Testis (tissue), 5 donors: ENCODE measurements at places on chromosomes 12 and 14. TPM values are rescaled to one million over a fixed set of nuclear protein-coding genes. Genes with fewer than 3 reads are reported as not detected.

DNA sequence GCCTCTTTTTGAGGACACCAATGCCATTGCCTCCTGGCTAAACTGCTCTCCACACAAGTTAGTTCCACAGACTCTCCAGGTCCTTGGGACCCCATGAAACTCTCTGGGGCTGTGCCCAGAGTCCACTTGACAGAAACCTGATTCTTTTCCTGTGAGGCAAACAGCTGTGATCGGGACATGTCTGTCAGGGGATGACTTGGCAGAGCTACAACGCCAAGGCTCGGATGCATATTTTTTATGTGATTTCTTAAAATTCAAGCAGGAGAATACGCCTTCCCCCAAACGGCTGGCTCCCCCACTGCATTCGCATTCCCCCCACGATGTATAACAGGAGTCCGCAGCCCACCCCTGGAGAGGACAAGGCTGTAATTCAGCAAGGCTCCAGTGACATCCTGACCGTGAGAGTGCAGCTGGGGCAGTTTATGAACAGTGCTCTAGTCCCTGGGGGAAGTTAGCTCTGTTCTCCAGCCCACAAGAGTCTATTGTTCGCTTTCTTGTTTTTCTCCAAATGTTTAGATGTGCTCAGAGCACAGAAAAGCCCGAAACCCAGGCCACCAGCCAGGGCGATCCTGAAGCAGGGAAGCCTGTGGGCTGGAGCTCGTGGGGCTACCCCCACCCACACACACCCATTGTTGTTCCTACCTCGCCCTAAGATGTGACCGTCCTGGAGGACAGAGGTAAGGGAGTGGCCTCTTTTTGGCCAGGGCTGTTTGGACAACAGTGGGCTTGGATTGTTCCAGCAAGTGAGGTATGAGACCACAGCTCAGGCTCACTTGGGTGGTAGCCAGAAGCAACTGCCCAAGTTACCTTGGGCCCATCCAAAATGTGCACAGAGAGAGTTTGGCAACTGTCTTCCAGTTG is 159.5 kb downstream of the ZFP36L1 start:
- DNase-seq, result no peak

DNA sequence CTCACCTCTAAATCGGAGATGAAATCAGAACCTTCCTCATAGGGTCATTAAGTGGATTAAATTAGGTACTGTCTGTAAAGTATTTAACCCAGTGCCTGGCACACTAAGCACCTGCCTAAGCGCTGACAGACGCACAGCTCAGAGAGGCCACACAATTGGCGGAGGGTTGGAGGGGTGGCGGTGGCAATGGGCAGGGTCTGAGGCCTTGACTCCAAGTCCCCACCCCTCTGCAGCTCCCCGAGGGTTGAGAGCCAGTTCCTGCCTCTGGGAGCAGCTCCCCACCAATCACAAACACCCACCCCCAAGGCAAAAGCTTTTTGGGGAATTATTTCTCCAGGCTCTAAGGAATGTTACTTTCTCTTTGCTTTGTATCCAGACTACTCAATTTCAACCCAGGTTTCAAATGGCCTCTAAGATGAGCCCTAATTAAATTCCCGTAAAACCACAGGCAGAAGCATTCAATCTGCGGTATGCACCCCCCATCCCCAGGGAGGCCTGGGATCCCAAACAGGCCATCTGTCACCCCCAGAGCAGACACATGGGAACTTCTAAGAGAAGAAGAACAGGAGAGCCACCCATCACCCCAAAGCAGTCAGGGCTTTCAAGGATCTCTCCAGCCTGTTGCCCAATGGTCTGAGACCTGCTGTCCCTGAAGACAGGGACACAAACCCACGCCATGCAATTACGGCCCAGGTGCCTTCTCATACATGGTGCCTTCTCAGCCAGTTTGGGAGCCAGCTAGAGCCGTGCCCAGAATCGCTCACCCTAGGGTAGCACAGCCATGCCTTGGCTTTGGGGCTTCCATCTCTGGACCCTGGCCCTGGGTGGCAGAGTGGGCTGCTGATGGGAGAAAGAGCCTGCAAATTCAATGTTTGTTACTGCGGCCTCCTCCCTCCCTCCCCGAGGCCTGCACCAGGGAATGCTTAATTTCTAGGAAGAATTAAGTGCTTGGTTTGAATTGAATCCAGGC is 66.1 kb downstream of the CHGA start:
- DNase-seq, result no peak

- DNase-seq, result peak; percentile 81
Measured at GRCh38 chr12:49636979-49637755, 13.8 kb downstream of the PRPF40B start.

- DNase-seq, result no peak
Measured at GRCh38 chr12:7947011-7947410, 11.0 kb upstream of the SLC2A3 start.

DNA sequence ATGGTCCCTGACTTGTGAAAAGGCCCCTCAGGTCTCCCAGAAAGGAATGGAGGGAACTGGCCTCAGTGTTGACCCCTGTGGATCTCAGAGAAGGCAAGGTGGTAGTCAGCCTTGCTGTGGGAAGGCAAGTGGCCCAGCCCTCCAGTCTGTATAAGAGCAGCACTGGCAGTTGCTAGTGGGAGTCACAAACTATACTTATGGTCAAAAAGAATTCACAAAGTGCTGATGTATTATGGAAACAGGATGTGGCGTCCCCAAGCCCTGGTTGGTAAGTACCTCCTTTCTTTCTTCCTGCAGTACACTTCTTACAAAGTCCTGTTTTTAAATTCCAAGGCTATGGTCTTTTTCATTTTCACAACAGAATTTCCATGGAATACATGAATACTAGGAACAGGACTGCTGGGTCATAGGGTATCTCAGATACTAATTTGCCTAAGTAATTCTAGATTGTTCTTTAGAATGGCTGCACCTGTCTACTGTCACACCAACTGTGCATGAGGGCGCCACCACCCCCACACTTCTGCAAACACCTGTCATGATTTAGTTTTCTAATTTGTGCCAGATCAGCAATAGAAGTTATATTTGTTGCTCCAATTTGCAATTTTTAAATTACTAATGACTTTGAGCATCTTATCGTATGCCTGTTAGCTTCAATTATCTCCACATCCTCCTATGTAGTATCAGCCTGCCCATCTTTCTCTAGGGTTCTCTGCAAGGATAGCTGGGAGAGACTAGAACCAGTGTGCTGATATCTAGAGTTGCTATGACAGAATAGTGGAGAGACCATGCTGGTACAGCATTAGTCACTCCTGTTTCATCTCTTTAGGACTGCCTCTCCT is 40.7 kb upstream of the TMEM263 start:
- DNase-seq, result no peak

GRCh38 chr14:72000907-72001306 is 68.7 kb downstream of the RGS6 start:
- peak; percentile 49 for DNase-seq

- DNase-seq, result peak; percentile 71
Measured at GRCh38 chr14:100709289-100710284, 17.1 kb upstream of the DLK1 start.

- DNase-seq, result peak; percentile 48
Measured at GRCh38 chr12:6171409-6172015, 28.7 kb upstream of the CD9 start.

GRCh38 chr12:47803191-47803875 is 16.4 kb downstream of the HDAC7 start:
- DNase-seq, result no peak

- no peak for DNase-seq
Measured at GRCh38 chr12:25322918-25323531, 72.3 kb upstream of the KRAS start.

- no peak for DNase-seq
Measured at GRCh38 chr14:87690076-87690613, 302.8 kb downstream of the GALC start.

DNA sequence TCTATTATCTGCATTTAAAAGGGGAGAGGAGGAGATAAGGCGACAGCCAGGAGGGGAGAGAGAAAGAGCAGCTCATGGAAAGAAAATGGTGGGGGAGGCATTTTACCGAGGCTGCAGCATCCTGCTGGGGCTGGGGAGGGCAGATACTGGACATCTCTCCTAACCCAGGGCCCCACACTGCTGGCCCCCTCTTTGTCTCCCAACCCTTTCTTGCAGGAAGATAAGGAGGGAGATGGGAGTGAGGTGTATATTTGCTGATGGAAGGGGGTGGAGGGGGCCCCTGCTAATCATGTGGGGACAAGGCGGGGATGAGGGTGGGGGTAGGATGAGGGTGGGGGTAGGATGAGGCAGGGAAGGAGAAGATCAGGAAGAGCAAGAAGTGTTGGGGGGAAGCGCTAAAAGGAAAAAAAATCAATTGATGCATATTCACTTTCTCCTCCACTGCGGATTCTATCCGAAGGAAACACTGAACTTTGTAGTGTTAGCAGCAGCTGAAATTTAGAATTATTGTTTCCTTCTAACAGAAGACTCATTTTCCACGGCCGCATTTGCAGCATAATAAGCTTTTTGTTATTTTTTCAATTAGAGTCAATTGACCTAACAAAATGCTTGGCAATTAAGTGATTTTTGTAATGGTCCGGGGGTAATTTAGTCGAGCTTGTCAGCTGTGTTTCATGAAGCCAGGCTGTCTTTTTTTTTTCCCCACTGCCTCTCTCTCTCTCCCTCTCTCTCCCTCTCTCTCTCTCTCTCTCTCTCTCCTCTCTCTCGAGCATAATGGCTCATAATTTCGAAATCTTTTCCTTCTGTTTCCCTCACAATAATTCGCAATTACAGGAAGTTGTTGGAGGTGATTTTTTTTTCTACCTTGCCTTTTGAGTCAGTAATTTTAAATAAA is 1134.6 kb downstream of the BCL11B start:
- DNase-seq, result no peak

- DNase-seq, result no peak
Measured at GRCh38 chr12:70652451-70652850, 15.2 kb upstream of the PTPRB start.

DNA sequence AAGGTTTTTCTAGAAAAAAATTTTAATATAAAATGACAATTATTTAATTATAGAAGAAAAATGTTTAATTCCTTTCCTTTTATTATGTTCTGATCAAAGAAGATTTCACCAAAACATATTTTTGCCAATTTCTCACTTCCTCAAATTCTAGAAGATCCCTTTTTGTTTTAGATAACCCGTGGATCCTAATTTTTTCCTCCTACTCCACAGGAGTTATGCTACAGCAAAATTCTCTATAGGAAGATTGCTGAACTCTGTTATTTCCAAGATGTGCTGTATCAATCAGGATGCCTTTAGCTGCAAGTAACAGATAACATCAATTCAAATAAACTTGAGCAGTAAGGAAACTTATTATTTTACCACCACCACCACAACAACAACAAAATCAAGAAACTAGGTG is 3.8 kb upstream of the SNX6 start:
- DNase-seq, result no peak

GRCh38 chr12:51174501-51174900 is 1.6 kb upstream of the TFCP2 start:
- DNase-seq, result no peak

- DNase-seq, result peak; percentile 24
Measured at GRCh38 chr12:87848248-87848868, 180.8 kb downstream of the C12orf50 start.

KRT77 gene
- 0.33 TPM for polyA plus RNA-seq

LRFN5 gene
- 2.4 TPM for polyA plus RNA-seq
